ENCODE measurements at places on chromosomes 11 and 22.

DNA sequence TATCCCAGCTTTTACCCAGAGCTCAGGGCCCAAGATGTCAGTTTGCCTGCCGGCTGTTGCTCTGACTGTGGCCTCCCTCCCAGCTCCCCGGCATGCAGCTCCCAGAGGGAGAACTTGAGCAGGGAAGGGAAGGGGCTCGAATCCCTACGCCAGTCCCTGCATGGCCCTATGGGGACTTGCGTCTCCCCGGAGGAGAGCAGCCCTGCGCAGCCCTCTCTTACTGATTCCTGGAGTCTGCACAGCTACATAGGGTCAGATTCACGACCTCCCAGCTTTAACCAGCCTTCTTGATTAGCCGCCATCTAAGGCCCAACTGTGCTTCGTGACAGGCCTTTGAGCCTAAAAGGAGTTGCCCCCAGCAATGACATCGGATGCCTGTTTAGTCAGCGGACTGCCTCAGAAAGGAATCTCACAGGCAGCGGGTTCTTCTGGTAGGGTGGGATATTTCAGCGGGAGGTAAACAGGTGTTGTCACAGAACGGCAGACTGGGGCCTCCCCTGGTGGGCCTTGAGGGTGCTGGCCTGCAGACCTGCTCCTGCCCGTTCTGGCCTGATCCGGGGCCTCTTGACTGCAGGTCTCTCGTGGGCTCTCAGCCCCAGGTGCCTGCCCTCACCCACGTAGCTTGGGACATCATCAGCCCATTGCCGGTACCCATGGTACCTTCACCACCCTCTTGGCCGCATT lies 43.8 kb upstream of the KCNQ1OT1 start:
- DNase-seq, result no peak

DNA sequence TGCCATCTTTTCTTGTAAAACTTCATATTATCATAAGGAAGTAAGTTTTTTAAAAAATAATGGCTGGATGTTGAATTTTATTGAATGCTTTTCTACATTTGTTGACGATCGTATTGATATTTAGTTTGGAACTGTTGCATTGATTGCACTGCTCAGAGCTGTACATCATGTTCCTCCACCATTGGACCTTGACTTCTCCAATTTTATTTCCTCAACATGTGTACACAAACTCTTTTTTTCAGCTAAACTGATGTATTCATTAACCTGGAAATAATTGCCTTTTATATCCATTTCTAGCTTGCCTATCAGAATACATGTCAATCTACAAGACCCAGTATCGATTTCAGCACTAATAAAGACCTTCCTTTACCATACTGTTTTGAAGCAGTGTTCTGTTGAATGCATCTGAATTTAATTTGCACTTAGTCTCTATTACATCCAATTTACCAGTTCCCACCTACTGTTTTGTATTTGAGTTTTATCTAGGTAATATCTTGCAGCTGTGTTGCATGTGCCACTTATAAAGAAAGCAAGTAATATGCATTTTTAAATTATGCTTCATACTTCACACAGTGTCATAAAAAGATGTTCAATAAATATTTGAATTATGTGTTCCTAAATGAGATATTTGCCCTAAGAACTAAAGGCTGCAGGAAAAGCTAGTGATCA lies 5.5 kb downstream of the CEP57 start:
- DNase-seq, result no peak

DNA sequence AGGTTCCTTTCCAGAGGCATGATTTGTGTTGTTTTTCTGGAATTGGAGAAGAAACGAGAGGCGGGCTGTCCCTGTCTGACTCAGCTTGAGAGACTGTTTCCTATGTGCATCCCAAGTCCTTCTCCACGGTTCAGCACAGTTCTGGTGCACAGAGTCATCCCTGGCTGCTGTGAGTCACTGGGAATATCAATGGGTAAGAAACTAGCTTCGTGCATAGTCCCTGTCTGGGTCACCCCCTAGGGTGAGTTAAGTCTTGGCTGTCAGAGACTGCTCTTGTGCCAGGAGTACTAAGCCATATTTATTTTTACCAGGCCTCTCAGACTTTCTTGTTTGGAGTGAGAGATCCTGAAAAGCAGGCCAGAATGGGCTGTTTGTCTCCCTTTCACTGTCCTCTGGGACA lies 2.4 kb upstream of the LRP4 start:
- no peak for DNase-seq

DNA sequence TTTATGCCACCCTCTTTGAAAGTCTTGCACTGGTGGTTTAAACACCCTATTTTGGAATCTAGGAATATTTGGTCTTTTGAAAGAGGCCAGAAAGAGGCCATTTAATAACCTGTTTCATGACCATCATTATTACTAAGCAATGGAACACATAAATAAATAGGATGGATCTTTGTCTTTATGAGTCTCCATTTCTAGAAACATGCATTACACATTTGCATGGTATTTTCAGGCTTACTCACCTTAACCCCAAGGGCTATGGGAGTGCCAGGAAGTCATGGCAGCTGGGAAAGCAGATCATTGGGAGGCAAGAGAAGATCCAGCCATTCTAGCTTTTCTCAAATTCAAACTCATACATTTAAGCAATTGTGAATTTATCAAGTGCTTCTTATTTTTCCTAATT lies 185.8 kb upstream of the POU2AF2 start:
- no peak for DNase-seq

- DNase-seq, result no peak
Observed at GRCh38 chr11:69864686-69865661, 45.8 kb upstream of the FGF3 start.

- no peak for DNase-seq
Observed at GRCh38 chr22:41075946-41076345, 16.4 kb upstream of the EP300 start.
